ENCODE measurements at places on chromosomes 7 and 10.

DNA sequence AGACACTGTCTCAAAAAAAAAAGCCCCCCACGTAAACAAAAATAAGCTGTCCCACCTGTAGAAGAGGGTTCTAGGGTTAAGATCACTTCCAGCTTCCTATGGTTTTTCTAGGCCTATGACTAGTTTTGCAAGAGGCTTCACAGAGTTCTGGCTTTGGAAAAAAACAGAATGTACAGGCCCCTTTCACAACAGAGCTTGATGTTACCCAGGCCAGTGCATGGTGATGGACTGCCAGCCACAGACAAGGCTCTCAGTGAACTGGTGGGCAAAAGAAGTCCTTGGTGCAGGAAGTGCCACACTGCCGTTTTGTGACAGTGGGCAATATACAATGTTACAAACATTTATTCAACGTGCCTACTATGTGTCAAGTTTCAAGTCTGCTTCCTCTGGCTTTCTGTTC, 18.3 kb upstream of the EFCAB10 start:
- DNase-seq = no peak

DNA sequence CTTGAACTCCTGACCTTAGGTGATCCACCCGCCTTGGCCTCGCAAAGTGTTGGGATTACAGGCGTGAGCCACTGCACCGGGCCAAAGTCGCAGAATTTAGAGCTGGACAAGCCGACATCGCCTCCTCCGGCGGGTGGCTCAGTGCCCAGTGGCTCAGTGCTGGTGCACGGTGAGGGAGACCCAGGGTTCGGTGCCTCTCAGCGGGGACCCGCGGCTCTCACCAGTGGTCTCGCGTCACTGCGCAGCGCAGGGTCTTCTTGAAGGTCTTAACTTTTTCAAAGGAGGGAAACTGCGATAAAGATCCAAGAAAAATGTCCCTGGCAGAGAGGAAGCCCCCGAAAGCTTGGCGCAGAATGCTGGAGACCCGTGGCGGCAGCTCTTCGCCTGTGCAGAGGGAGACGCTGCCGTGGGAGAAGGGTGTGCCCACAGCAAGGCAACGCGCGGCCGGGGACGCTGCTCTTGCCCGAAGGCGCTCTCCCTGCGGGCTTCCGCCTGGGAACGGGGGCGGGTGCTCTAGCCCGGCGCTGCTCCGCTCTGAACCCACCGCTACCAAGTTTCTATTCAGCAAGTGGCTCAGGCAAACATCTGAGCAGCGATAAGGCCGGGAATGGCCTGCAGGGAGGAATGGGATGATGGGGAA, 324.3 kb downstream of the DNAJB6 start:
- no peak for DNase-seq

GRCh38 chr7:144011458-144012230, 11.5 kb downstream of the OR6B1 start:
- DNase-seq = no peak

DNA sequence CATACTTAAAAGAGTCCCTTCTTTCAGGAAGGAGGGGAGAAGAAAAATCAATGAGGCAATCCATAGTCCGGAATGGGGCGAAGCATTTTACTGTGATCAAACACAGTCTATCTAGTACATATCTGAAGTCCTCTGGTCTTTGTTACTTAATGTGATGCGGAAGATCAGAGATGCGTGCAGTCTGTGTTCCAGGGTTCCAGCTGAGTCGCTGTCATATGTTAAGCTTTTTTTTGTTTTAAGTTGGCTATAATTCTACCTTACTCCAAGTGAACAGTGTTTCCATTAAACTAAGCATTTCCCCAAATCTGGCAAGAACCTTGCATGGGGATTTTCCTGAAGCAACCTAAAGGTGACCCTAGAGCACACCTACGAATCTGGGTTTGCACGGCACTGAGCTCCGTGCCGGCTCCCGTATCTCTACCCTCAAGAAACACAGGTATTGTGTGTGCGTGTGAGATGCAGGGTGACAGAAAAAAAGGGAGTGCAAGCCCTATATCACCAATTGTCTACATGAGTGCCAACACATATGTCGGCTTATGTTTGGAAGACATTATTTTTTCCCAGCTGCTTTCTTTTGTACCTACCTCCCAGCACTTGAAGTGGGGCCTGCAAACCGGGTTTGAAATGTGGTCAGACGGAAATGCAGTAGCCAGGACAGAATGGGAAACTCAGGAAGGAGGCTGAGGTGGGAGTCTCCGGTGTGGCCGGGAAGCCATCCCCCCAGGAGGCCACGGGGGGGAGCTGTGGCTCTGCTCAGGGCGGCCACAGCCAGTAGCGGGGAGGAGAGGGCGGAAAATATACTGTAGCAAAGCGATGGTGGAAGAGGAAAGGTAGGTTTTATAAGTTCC, 435.8 kb upstream of the MGMT start:
- DNase-seq = peak; percentile 28

GRCh38 chr7:121610243-121610642, 214.1 kb upstream of the FAM3C start:
- DNase-seq = no peak

- DNase-seq = no peak
These were observed 754.8 kb downstream of the KCNMA1 start for GRCh38 chr10:76882796-76883195.

GRCh38 chr10:101878869-101879268, 35.3 kb upstream of the KCNIP2 start:
- no peak for DNase-seq

Data from stimulated activated CD4-positive, alpha-beta T cell treated with anti-CD3 and anti-CD28 coated beads, TNF-alpha, amount 100 ng/mL, for 1 hour (primary cell).